ENCODE measurements at places on chromosomes 16 and 17.
A peak's percentile ranks its signal among the peaks of the same experiment; 100 is the strongest.

DNA sequence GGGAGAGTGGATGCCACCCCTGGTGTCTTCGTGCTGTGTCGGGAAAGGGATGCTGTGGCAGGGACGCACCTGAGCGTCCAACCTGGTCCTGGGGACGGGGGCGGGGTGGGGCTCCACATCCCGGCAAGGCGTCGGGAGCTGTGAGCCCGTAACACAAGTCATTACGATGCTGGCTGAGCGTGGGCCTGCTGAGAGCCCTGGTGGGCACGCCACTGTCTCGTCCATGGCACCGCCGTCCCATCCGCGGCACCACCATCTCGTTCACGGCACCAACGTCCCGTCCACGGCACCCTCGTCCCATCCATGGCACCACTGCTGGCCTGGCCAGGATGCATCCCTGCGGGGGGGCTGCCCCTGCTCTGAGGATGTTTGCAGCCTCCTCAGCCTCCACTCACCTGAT lies 24.1 kb upstream of the GNG13 start:
- DNase-seq, result no peak

DNA sequence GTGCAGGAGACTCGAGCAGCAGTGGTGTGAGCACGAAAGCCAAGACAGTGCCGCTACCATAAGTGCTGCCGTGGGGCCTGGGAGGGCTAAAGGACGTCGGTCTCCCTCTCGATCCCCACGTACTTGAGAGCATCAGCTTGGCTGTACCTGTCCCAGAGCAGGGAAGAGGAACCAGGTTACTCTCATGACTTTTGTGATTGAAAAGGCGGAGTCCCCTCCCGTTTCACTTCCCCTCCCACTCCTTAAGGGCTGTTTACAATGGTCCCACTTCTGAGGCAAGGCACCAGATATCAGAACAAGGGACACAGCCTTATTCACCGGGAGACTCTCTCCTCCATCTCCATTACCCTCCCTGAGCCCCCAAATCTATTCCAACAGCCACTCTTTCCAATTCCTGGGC lies 20.1 kb downstream of the CNTNAP1 start:
- DNase-seq, result no peak

DNA sequence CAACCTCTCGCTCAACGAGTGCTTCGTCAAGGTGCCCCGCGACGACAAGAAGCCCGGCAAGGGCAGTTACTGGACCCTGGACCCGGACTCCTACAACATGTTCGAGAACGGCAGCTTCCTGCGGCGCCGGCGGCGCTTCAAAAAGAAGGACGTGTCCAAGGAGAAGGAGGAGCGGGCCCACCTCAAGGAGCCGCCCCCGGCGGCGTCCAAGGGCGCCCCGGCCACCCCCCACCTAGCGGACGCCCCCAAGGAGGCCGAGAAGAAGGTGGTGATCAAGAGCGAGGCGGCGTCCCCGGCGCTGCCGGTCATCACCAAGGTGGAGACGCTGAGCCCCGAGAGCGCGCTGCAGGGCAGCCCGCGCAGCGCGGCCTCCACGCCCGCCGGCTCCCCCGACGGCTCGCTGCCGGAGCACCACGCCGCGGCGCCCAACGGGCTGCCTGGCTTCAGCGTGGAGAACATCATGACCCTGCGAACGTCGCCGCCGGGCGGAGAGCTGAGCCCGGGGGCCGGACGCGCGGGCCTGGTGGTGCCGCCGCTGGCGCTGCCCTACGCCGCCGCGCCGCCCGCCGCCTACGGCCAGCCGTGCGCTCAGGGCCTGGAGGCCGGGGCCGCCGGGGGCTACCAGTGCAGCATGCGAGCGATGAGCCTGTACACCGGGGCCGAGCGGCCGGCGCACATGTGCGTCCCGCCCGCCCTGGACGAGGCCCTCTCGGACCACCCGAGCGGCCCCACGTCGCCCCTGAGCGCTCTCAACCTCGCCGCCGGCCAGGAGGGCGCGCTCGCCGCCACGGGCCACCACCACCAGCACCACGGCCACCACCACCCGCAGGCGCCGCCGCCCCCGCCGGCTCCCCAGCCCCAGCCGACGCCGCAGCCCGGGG lies 1.3 kb downstream of the FOXC2 start:
- no peak for DNase-seq

- DNase-seq, result no peak
Measured at GRCh38 chr16:80300456-80300855, 240.3 kb upstream of the DYNLRB2 start.

- DNase-seq, result no peak
Measured at GRCh38 chr17:9158544-9159452, 137.5 kb downstream of the NTN1 start.

- no peak for DNase-seq
Measured at GRCh38 chr17:78944956-78945355, 19.8 kb upstream of the TIMP2 start.

DNA sequence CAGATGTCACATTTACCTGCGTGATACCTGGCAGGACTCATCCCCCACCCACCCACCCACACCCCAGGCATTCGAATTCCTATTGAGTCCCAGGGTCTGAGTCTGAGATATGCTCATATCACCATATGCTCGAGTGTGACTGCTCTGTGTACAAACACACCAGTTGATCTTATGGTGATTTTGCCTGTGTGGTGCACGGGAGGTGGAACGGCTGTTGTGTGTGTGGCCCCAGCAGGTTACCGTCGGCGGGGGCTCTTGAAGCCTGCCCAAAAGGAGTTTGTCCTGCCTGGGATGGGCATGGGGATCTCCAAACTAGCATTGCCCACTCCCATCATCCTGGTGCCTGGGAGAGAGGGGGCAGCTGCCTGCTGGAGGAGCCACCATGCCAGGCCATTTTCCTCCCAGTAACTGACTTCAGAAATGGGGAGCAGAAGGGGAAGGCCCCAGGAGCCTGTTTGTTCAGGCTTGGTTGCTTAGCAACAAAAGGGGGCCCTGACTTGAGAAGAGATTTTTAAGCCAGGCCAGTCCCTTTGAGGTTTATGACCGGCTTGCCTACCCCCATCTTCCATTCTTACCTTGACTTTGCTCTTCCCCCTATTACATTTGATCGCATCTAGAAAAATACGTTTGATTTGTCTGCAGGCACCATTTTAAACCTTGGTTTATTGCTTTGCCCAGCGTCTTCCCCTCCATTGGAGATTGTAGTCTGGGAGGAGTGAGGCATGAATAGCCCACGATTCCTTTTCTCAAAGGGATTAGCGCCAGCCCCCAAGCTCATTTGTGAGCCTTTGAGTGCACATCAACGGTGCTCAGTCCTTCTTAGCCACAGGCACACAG lies 217.7 kb downstream of the CCDC182 start:
- no peak for DNase-seq

GRCh38 chr16:50265260-50265659 lies 1.1 kb upstream of the ADCY7 start:
- DNase-seq, result peak; percentile 54

DNA sequence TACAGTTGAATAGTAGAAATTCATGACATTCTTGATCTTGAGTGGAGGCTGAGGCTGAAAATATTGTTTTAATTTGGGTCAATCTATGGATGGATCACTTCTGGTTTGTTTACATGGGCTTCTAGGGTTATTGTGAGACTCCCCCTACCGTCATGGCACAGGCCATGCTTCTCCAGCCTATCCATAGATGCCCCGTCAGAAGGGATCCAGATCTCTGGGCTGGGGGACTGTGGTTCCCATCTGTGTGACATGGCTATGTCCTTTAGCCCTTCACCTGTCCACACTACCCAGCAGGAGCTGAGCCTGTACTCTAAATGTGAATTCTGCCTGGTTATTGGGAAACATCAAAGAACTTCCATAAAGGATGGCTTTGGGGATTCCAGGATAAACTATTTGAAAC lies 160.4 kb downstream of the ABCC12 start:
- no peak for DNase-seq

- DNase-seq, result no peak
Measured at GRCh38 chr16:76583466-76583865, 306.3 kb downstream of the CNTNAP4 start.

Measured in activated CD4-positive, alpha-beta T cell treated with anti-CD3 and anti-CD28 coated beads, Interleukin-2, amount 10 ng/mL, durations not matched to agents 7 days and 5 days (primary cell).